Astrocyte (in vitro differentiated cells and primary cell): ENCODE measurements at places on chromosomes 4 and X. TPM values are rescaled to one million over a fixed set of nuclear protein-coding genes. Genes with fewer than 3 reads are reported as not detected.

The XKRX gene
- total RNA-seq, result not detected in 2 replicates

The GLRB gene
- 5.7 and 6.8 TPM in 2 replicates for total RNA-seq

The BEX1 gene
- total RNA-seq, result 15.5 and 16.6 TPM in 2 replicates

The STATH gene
- total RNA-seq, result not detected in 2 replicates

The TRAM1L1 gene
- total RNA-seq, result 2.3 and 3.1 TPM in 2 replicates

The ARX gene
- not detected in 2 replicates for total RNA-seq

The SNCA gene
- 25.1 and 27.3 TPM in 2 replicates for total RNA-seq

The UGT2B11 gene
- total RNA-seq, result not detected in 2 replicates

The ZFP42 gene
- 4.5 and 4.9 TPM in 2 replicates for total RNA-seq

The ZNF630 gene
- total RNA-seq, result 1.3 and 1.8 TPM in 2 replicates

The MAGEC3 gene
- not detected in 2 replicates for total RNA-seq

- no peak overlapping the region for H3K27ac ChIP-seq
- peaks cover 93% of the 10 kb centered on the region for H3K27me3 ChIP-seq
- no peak for DNase-seq
- H3K36me3 ChIP-seq, result no peaks in the 10 kb centered on the region
- H3K4me1 ChIP-seq, result peaks cover 9% of the 10 kb centered on the region
- no peak overlapping the region for H3K4me3 ChIP-seq
Observed at GRCh38 chr4:112518675-112519074, 2.7 kb upstream of the NEUROG2 start.

GRCh38 chrX:51614353-51615012 is 4.2 kb downstream of the CENPVL3 start:
- H3K27me3 ChIP-seq, result peaks cover 16% of the 10 kb centered on the region
- DNase-seq, result peak; percentile 35
- H3K27ac ChIP-seq, result no peak overlapping the region
- no peak overlapping the region for H3K4me3 ChIP-seq
- no peaks in the 10 kb centered on the region for H3K36me3 ChIP-seq

DNA sequence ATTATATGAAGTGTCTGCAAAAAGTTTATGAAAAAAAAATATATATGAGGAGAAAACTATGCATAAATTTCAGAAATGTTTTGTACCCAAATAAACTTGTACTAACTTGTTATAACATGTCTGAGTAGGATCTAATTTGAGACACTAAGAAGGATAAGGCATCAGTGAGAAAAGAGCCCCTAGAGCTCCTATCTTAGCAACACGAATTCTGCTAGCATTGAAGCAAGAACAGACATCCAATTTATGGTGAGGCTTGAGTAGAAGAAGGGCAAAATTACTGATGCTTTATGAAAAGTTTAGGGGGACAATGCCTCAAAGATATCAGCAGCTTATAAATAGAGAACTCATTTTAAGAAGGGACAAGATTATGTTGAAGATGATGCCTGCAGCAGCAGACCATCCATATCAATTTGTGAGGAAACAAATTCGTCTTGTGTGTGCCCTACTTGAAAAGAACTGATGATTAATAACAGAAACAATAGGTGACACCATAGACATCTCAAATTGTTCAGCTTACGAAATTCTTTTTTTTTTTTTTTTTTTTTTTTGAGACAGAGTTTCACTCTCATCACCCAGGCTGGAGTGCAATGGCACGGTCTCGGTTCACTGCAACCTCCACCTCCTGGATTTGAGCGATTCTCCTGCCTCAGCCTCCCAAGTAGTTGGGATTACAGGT is 35.7 kb upstream of the ADAM29 start:
- DNase-seq, result no peak
- H3K4me1 ChIP-seq, result no peaks in the 10 kb centered on the region
- H3K27me3 ChIP-seq, result no peaks in the 10 kb centered on the region
- H3K4me3 ChIP-seq, result no peak overlapping the region
- H3K36me3 ChIP-seq, result no peaks in the 10 kb centered on the region

DNA sequence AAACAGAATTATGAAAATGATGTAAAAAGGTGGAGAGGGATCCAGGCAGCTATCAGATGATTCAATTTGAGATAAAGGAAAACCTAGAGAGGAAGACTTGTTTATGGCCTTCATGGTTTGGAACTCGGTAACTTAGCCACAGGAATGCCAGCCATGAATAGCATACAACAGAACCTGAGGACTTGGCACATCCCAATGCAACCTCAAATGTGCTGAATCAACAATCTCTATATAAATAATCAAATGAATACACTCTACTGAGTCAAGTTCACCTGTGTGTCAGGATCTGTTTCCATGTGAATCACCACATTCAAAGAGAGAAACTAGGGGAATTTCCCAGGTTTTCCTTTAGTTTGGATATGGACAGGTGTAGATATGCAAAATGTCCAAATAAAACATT is 86.9 kb downstream of the MBNL3 start:
- H3K27ac ChIP-seq, result no peak overlapping the region
- no peaks in the 10 kb centered on the region for H3K4me1 ChIP-seq
- no peak overlapping the region for H3K4me3 ChIP-seq
- no peaks in the 10 kb centered on the region for H3K36me3 ChIP-seq
- DNase-seq, result peak; percentile 55

- no peaks in the 10 kb centered on the region for H3K36me3 ChIP-seq
- H3K4me1 ChIP-seq, result no peaks in the 10 kb centered on the region
- no peak overlapping the region for H3K27ac ChIP-seq
- H3K27me3 ChIP-seq, result no peaks in the 10 kb centered on the region
- H3K4me3 ChIP-seq, result no peak overlapping the region
Observed at GRCh38 chrX:117680286-117680685, 436.3 kb downstream of the KLHL13 start.

GRCh38 chr4:157185363-157185762 is 35.2 kb upstream of the GRIA2 start:
- DNase-seq, result no peak
- no peaks in the 10 kb centered on the region for H3K4me1 ChIP-seq
- no peak overlapping the region for H3K27ac ChIP-seq
- no peaks in the 10 kb centered on the region for H3K36me3 ChIP-seq

DNA sequence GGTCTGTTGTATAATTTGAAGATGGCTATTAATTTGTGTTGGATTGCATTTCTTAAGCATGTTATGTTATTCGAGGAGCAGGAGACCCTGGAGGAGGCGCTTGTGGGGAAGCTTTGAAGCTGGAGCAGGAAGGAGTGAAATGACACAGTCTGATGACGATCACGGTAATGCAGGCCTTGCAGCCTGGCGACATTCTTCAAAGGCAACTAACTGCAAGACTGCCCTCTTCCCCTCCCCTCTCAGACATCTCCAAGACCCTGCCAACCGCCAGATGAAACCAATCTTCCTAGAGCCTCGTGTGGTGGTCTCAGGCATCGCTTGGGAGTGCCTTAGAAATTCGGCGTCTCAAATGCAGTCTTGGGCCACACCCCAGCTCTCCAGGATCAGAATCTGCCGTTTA is 16.1 kb downstream of the CLCN4 start:
- no peak overlapping the region for H3K4me3 ChIP-seq
- peaks cover 18% of the 10 kb centered on the region for H3K4me1 ChIP-seq
- no peaks in the 10 kb centered on the region for H3K36me3 ChIP-seq
- peak overlapping the region; percentile 82 for H3K27ac ChIP-seq

- no peak overlapping the region for H3K4me3 ChIP-seq
- no peaks in the 10 kb centered on the region for H3K36me3 ChIP-seq
- H3K27me3 ChIP-seq, result no peaks in the 10 kb centered on the region
- DNase-seq, result no peak
Observed at GRCh38 chrX:153004780-153005179, 10.9 kb upstream of the PNMA5 start.

GRCh38 chrX:71637848-71638247 is 19.5 kb upstream of the CXCR3 start:
- H3K4me1 ChIP-seq, result peaks cover 10% of the 10 kb centered on the region
- H3K36me3 ChIP-seq, result no peaks in the 10 kb centered on the region
- no peaks in the 10 kb centered on the region for H3K27me3 ChIP-seq
- no peak overlapping the region for H3K27ac ChIP-seq

GRCh38 chr4:3218824-3219760 is 29.9 kb upstream of the MSANTD1 start:
- H3K36me3 ChIP-seq, result peaks cover 44% of the 10 kb centered on the region
- H3K27ac ChIP-seq, result no peak overlapping the region
- no peak for DNase-seq
- H3K4me1 ChIP-seq, result no peaks in the 10 kb centered on the region

- no peak overlapping the region for H3K4me3 ChIP-seq
- no peak overlapping the region for H3K27ac ChIP-seq
- no peak for DNase-seq
- no peaks in the 10 kb centered on the region for H3K36me3 ChIP-seq
- H3K4me1 ChIP-seq, result peaks cover 14% of the 10 kb centered on the region
Observed at GRCh38 chr4:5209862-5210261, 158.6 kb downstream of the STK32B start.

GRCh38 chrX:79089896-79090584 is 54.4 kb upstream of the GPR174 start:
- no peak overlapping the region for H3K27ac ChIP-seq
- no peaks in the 10 kb centered on the region for H3K4me1 ChIP-seq
- no peak overlapping the region for H3K4me3 ChIP-seq

DNA sequence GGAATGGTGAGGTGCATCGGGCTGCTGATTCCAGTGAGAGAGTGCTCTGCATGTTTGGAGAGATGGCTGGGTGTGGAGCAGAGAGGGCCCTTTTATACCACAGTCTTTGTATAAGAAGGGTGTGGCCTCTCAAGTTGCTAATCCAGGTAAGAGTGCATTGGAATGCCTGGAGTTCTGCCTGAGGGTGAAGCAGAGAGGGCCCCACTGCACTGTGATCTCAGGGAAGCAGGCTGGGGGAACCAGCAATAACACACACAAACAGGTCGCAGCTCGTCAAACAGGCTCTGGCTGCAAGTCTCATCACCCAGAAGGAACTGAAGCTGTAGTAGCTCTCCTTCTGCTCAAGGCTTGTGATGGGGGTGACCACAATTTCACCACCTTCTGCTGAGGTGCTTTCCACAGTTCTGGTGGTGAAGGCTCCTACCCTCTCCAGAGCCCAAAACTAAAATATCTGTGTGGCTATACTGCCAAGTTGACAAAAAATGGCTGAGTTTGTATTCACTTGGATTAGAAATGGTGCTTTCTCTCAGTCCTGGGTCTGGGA is 687.4 kb upstream of the HS3ST1 start:
- no peaks in the 10 kb centered on the region for H3K4me1 ChIP-seq
- no peak for DNase-seq
- no peaks in the 10 kb centered on the region for H3K36me3 ChIP-seq
- H3K27ac ChIP-seq, result no peak overlapping the region
- no peak overlapping the region for H3K4me3 ChIP-seq

DNA sequence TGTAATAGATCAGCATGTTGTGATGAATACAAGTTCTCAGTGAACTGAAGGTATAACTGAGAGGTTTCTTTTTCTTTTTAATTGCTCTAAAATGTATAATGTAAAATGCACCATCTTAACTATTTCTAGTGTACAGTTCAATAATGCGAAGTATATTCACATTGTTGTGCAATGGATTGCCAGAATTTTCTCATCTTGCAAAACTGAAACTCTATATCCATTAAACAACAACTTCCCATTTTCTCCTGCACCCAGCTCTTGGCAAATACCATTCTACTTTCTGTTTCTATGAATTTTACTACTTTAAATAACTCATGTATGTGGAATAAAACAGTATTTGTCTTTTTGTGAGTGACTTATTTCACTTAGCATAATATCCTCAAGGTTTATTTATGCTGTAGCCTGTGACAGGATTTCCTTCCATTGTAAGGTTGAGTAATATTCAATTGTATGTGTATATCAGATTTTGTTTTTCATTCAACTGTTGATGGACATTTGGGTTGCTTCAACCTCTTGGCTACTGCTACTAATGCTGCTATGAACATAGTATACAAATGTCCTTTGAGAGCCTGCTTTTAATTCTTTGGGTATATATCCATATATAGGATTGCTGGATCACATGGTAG is 53.5 kb upstream of the NPFFR2 start:
- H3K27me3 ChIP-seq, result no peaks in the 10 kb centered on the region
- H3K27ac ChIP-seq, result no peak overlapping the region
- no peak overlapping the region for H3K4me3 ChIP-seq
- H3K4me1 ChIP-seq, result no peaks in the 10 kb centered on the region

DNA sequence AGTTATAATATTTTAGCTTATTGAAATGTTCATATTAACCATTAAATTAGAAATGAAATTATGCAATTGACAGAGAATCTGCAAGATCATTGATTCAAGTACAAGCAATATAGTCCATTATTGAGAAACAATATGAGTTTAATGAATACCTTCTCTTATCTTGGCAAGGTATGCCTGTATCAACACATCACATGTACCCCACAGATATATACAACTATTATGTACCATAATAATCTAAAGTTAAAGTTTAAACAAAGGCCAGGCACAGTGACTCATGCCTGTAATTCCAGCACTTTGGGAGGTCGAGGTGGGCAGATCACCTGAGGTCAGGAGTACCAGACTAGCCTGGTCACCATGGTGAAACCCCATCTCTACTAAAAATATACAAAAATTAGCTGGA is 514.7 kb downstream of the PCDH7 start:
- H3K27me3 ChIP-seq, result no peaks in the 10 kb centered on the region
- DNase-seq, result no peak
- H3K27ac ChIP-seq, result no peak overlapping the region
- H3K36me3 ChIP-seq, result no peaks in the 10 kb centered on the region
- no peak overlapping the region for H3K4me3 ChIP-seq
- peaks cover 6% of the 10 kb centered on the region for H3K4me1 ChIP-seq

- peak; percentile 54 for DNase-seq
- H3K4me3 ChIP-seq, result no peak overlapping the region
- no peaks in the 10 kb centered on the region for H3K36me3 ChIP-seq
- H3K4me1 ChIP-seq, result peaks cover 5% of the 10 kb centered on the region
Observed at GRCh38 chrX:120790118-120790517, 85.5 kb downstream of the CT47B1 start.

GRCh38 chrX:19863212-19863856 is 24.1 kb downstream of the SH3KBP1 start:
- DNase-seq, result peak; percentile 5
- H3K36me3 ChIP-seq, result no peaks in the 10 kb centered on the region
- H3K4me3 ChIP-seq, result no peak overlapping the region
- H3K27me3 ChIP-seq, result no peaks in the 10 kb centered on the region

- H3K27me3 ChIP-seq, result no peaks in the 10 kb centered on the region
- no peaks in the 10 kb centered on the region for H3K4me1 ChIP-seq
- H3K4me3 ChIP-seq, result no peak overlapping the region
- DNase-seq, result peak; percentile 15
- no peak overlapping the region for H3K27ac ChIP-seq
- no peaks in the 10 kb centered on the region for H3K36me3 ChIP-seq
Observed at GRCh38 chrX:5870238-5870637, 358.4 kb downstream of the NLGN4X start.

- DNase-seq, result peak; percentile 47
- no peak overlapping the region for H3K27ac ChIP-seq
Observed at GRCh38 chr4:181528570-181529184, 714.5 kb upstream of the TENM3 start.

GRCh38 chr4:42747971-42748370 is 91.1 kb upstream of the ATP8A1 start:
- no peak for DNase-seq
- H3K36me3 ChIP-seq, result no peaks in the 10 kb centered on the region
- no peak overlapping the region for H3K27ac ChIP-seq
- no peaks in the 10 kb centered on the region for H3K4me1 ChIP-seq
- no peak overlapping the region for H3K4me3 ChIP-seq

GRCh38 chr4:141395919-141396318 is 175.2 kb downstream of the ZNF330 start:
- no peaks in the 10 kb centered on the region for H3K4me1 ChIP-seq
- DNase-seq, result no peak
- no peak overlapping the region for H3K27ac ChIP-seq

- peak; percentile 100 for DNase-seq
- peak overlapping the region; percentile 97 for H3K27ac ChIP-seq
- H3K4me3 ChIP-seq, result peak overlapping the region; percentile 40
Observed at GRCh38 chr4:113468165-113469022, 293.1 kb downstream of the CAMK2D start.

- H3K4me1 ChIP-seq, result peaks cover 14% of the 10 kb centered on the region
- H3K27ac ChIP-seq, result peak overlapping the region; percentile 93
- peak; percentile 74 for DNase-seq
- no peaks in the 10 kb centered on the region for H3K36me3 ChIP-seq
- no peaks in the 10 kb centered on the region for H3K27me3 ChIP-seq
Observed at GRCh38 chrX:12955882-12956703, 18.8 kb upstream of the TMSB4X start.
